ENCODE measurements at places on chromosomes 7 and 10.

- H3K27me3 ChIP-seq = no peaks in the 10 kb centered on the region
- H3K27ac ChIP-seq = no peak overlapping the region
- no peaks in the 10 kb centered on the region for H3K36me3 ChIP-seq
- H3K4me1 ChIP-seq = no peaks in the 10 kb centered on the region
- no peak overlapping the region for H3K4me3 ChIP-seq
- DNase-seq = no peak
These were observed 62.2 kb downstream of the NAMPT start for GRCh38 chr7:106222545-106222944.

DNA sequence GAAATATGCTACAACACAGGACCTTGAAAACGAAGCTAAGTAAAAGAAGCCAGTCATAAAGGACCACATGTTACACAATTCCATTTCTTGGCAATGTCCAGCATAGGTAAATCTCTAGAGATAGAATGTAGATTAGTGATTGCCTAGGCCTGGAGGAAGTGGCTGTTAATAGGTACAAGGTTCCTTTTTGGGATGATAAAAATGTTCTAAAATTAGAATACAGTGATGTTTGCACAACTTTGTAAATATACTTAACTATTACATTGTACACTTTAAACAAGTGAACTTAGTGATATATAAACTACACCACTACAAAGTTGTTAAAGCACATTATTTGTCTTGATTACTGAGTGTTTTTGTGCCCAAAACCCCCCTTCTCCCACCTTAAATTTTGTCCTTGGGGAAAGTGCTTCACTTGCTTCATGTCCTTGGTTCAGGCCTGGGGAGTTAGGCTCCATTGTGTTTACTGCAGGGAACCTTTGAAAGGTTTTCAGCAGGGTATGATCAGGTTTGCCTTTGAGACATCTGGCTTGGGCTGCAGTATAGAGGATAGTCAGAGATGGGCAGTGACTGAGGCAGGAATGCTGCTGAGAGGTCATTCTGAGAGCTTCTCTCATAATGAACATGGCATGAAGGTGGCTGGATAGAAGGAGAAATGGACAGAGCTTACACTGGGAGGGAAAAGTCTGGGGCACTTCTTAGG lies 1052.6 kb downstream of the REEP3 start:
- no peak overlapping the region for H3K27ac ChIP-seq
- no peak overlapping the region for H3K4me3 ChIP-seq
- H3K36me3 ChIP-seq = no peaks in the 10 kb centered on the region
- no peaks in the 10 kb centered on the region for H3K4me1 ChIP-seq
- H3K27me3 ChIP-seq = no peaks in the 10 kb centered on the region

DNA sequence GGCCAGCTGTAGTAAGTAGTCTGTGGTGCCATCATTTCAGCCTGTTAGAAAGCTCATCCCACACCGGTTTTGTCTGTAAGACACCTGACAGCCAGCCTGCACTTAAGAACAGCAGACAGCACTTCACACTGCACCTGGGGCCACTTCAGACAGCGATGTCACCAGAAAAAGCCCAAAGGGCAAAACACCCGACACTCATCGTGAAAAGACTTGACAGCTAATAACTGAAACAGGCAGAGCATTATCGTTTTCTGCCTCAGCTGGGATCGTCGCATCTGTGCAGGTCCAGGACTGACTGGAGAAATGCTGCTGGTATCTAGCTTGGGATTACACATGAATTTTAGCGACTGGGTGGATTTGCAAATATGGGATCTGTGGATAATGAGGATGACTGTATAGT lies 16.8 kb upstream of the LAT2 start:
- peaks cover 75% of the 10 kb centered on the region for H3K36me3 ChIP-seq
- peaks cover 7% of the 10 kb centered on the region for H3K4me1 ChIP-seq
- no peak overlapping the region for H3K27ac ChIP-seq

DNA sequence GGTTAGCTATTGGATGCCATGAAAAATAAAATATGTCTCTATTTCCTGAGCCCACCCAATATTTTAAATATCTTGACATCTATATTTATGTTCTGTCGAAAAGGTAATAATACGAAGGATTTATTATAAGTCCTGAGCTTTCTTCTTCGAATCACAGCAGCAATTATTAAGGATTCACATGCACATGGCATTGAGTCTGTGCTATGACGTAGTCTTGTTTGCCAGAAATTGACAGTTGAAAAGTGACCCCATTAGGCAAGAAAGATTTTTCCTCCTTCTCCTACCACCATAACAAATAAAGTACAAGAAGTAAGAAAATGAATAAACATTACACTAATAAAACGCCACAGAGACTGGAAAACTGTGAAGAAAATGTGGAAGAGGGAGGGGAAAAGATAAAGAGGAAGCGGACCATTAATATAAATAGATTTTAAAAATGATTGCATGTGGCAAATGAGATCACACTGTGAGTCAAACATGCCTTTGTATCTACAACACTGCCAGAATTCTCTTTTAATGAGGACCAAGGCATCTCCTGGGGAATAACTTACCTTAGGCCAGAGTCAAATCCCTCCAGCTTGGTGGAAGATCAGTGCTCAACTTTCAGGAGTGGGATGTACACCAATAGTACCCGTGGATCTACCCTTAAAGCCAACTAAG lies 21.6 kb downstream of the FZD1 start:
- no peak overlapping the region for H3K4me3 ChIP-seq
- no peak overlapping the region for H3K27ac ChIP-seq
- no peak for DNase-seq
- peaks cover 24% of the 10 kb centered on the region for H3K4me1 ChIP-seq
- H3K36me3 ChIP-seq = no peaks in the 10 kb centered on the region

- no peaks in the 10 kb centered on the region for H3K36me3 ChIP-seq
- no peak for DNase-seq
- H3K4me3 ChIP-seq = peak overlapping the region; percentile 72
- H3K4me1 ChIP-seq = no peaks in the 10 kb centered on the region
These were observed 1.3 kb downstream of the PRKCQ start for GRCh38 chr10:6578795-6579182.

GRCh38 chr10:118958984-118959925 lies 70.3 kb upstream of the NANOS1 start:
- peaks cover 42% of the 10 kb centered on the region for H3K4me1 ChIP-seq
- no peak overlapping the region for H3K27ac ChIP-seq
- H3K36me3 ChIP-seq = no peaks in the 10 kb centered on the region
- H3K4me3 ChIP-seq = no peak overlapping the region

DNA sequence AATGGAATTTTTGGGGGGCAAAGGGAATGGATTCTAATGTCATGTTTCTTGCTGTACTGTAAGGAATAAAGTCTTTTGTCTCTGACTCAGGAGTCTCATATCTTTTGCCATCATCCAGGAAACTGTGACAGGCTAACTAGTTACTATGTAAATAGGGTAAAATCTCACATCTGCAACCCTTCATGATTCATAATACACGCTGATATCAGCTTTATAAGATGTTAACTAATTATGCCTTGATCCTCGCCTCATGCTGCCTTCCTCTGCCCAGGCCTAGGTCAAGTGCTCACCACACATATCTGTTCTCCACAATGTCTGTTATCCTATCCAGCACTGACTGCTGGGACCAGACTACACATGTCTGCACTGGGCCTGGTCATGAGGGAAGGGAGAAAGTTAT lies 81.3 kb upstream of the CXCL12 start:
- H3K36me3 ChIP-seq = no peaks in the 10 kb centered on the region
- H3K4me1 ChIP-seq = no peaks in the 10 kb centered on the region
- DNase-seq = no peak
- no peaks in the 10 kb centered on the region for H3K27me3 ChIP-seq

DNA sequence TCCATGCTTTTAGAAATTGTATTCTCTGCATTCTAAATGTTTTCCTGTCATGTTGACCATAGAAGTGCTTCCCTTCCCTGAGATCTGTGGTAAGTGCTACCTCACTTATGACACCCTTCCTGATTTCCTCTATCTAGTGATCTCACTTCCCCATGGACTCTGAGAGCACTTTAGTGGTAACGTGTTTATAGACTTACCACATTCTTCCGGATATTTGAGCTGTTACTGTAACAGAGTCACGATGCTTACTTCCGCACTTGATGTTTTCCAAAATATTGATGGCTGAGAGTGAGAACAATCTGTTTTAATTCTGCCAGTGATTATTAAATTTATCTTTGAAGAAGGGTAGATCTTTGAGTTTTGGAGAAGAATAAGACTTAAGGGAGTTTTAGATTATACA lies 60.1 kb upstream of the NAMPT start:
- no peaks in the 10 kb centered on the region for H3K27me3 ChIP-seq
- H3K4me1 ChIP-seq = peaks cover 3% of the 10 kb centered on the region
- no peaks in the 10 kb centered on the region for H3K36me3 ChIP-seq
- H3K27ac ChIP-seq = no peak overlapping the region

DNA sequence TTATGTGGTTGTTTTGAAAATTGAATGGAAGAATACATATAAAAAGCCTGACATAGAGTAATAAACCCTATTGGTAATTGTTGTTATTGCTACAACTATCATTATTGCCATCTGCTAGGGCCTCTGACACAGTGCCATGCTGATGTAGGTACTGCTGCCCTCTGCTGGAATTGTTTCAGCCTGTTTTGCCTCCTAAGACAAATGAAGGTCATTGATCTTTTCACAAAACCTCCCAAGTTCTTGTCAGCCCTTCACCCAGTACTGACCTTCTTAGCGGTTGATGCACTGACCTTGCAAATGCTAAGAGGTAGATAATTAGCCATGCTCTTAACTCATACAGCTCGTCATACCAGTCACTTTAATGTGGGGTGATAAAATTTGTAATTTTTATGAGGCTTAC lies 975.2 kb downstream of the SORCS1 start:
- H3K27me3 ChIP-seq = no peaks in the 10 kb centered on the region
- no peaks in the 10 kb centered on the region for H3K36me3 ChIP-seq
- no peak overlapping the region for H3K27ac ChIP-seq
- DNase-seq = no peak
- H3K4me3 ChIP-seq = no peak overlapping the region
